ENCODE measurements at places on chromosomes 6 and 20.

- DNase-seq: no peak
Measured at GRCh38 chr6:107827541-107827940, 3.4 kb upstream of the SCML4 start.

DNA sequence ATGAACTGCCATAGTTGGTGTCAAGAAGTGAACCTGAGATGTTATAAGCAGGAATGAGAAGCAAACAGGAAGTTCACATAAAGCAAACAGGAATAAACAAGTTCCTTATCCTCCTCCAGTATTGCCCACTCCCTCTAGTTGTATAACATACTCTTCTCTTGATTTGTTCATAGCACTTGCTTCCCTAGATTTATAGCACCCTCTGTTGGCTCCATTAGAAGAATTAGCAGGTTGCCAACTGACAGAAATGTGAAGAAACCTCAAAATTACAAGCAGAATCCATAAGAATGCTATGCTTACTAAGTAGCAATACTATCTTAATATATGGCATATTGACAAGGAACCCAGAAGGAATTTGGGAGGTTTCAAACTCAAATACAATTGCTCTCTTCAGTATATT is 195.4 kb downstream of the TBX18 start:
- DNase-seq: no peak

GRCh38 chr20:10853176-10853575 is 179.4 kb upstream of the JAG1 start:
- no peak for DNase-seq

- no peak for DNase-seq
Measured at GRCh38 chr6:6577735-6578134, 10.8 kb upstream of the LY86 start.

DNA sequence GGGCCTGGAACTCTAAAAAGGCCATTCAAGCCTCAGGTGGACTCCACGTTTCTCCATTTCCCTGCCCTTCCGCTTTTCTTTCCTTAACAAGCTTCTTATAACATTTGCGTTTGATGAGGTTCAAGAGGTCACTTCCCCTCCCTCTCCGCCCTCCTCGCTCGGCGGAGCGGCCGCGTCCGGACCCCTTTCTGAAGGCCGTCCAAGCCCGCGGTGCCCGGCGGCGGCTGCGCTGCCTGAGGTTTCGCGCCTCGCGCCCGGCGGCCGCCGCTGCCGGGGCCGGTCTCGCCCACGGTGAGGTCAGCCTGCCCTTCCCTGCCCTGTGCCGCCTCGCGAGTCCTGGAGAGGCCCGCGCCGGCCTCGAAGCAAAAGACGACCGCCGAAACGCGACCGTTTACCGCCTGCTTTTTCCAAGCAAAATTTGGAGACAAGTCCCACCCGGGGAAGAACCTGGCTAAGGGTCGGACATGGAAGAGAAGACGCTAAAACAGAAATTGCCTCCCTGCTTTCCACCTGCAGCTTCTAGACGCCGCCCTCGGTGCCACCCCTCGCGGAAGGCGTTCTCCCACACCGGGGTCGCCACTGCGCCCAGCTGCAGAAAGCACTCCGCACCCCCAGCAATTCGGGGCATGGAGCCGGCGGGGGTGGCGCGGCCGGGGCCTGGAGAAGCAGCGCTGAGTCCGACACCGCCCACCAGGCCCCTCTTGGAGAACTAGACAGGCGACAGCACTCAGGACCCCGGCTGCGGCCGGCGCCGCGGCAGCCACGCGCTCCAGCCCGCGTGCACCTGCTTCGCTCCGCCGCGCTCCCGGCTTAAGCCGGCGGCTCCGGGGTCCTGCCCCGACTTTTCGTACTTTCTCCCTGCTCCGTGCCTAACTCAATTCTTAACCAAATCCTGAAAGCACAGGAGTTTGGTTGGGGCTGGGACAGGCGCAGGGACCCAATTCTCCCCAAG is 11.0 kb upstream of the FOXF2 start:
- DNase-seq: no peak

DNA sequence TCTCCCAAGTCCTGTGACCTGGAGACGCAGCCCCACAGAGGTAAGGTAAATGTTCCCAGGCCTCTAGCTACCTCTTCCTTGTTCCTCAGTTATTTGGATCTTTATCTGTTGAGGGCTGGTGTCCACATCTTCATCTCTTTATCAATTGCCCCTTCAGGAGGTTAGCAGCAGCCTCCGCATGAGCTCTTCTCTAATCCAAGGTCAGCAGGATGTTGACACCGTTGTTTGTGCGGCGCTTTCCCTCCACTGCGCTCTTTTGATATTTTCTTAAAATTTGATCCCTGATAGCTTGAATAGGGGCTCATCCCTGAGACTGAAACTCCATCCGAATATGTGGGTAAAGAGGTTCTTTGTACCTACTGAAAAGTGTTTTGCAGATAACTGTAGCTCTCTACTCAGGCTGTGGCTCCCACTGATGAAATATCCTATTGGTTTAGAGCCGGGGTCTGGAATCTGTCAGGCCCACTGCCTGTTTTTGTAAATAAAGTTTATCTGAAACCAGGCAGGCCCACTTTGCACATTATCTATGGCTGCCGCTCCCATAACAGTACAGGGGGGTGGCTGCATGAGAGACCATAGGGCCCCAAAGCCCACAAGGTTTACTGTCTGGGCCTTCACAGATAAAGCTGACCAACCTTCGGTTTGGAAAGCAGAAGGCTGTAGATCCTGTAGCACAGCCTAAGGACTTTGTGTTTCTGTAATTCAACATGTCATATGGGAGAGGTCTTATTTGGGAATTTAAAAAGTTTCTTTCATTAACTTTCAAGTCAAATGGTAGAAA is 362.6 kb downstream of the QKI start:
- DNase-seq: no peak

GRCh38 chr6:16196984-16197546 is 41.3 kb upstream of the GMPR start:
- no peak for DNase-seq

- no peak for DNase-seq
Measured at GRCh38 chr20:59120491-59120890, 43.1 kb upstream of the ZNF831 start.

DNA sequence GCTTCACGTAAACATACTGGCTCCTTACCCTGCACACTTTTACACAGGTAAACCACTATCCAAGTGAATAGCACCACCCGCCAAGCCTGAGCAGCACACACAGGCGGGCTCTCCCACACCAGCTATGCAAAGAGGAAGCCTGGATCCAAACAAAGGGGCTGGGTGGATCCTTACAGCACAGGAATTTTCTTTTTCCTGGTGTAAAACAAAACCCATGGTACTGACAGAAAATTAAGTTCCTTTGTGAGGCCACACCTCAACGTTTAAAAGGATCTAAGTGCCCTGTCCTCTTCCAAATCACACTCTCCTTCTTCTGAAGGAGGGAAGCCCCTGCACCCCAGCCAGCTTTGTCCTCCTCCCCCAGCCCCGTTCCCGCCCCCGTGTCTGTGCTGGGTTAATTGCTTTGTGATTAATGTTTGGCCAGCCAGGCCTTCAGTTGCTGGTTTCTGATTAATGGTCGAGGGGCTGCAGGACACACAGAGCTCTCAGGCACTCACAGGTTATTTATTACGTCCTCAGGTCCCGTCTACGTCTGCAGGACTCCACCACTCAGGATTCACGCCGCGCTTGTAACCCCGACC is 6.1 kb downstream of the DACT2 start:
- no peak for DNase-seq
